ENCODE measurements at places on chromosomes 3 and 15.
A peak's percentile ranks its signal among the peaks of the same experiment; 100 is the strongest.

- DNase-seq, result no peak
Measured at GRCh38 chr3:136954251-136954650, 3.5 kb upstream of the IL20RB start.

DNA sequence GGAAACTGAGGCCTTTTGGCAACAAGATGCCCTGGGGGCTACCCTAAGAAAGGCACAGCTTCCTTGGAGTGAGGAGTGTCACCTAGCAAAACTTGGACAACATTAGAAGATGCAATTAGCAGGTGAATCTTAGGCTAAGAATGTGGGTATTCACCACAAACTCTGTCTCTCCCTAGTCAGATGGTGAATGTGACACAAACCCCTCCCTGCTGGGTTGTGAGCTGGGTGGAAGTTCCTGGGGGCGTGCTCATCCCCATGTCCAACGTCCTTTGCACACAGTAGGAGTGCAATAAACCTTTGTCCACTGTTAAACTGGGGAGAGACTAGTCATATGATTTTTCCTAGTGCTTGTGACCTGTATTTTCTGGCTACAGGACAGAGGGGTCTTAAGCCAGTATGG is 67.1 kb upstream of the SH3GL3 start:
- DNase-seq, result no peak

GRCh38 chr3:25664812-25665314 is at the start of gene TOP2B:
TOP2B (minus strand) TSS chr3:25664907; CDS start chr3:25664297, 610 bp downstream.
- peak; percentile 98 for DNase-seq

DNA sequence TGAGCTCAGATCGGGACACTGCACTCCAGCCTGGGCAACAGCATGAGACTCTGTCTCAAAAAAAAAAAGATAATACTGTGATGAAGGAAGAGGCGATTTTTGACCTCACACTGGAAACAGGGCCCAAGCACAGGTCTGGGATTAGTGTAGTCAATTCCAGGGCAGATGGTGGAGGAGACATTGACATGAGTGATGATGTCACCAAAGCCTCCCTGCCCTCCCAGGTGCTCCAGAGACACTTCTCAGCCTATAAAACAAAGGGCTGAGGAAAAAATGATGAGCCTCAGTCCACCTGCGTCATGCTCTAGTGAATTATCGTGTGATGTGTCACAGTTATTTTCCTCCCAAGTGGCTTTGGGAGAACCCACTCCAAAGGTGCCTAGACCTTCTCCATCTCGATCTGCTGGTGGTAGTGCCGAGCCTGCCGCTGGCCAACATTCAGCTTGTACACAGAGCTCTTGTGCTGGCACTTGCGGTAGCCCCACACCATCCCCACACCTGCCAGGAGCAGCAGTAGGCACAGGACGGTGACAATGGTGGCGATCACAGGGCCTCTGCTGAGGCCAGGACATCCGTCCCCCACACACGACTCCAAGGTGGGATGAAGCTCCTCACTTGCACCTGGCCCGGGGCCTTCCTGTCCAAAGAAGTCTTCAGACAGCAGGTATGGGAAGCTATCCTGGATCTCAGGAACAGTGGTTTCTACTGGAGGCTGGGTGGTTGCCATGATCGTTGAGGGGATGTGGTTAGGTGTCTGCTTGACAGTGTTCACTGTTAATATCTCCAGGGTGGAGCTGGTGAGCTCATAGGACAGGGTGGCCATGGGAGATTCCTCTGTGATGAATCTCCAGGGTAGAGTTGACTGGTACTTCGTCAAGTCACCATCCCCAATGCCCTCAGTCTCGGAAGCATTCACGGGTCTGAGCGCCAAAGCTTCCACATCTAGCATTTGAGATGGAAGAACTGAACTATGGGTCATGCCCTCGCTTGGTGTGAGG is 38.8 kb downstream of the CRTAP start:
- DNase-seq, result no peak

DNA sequence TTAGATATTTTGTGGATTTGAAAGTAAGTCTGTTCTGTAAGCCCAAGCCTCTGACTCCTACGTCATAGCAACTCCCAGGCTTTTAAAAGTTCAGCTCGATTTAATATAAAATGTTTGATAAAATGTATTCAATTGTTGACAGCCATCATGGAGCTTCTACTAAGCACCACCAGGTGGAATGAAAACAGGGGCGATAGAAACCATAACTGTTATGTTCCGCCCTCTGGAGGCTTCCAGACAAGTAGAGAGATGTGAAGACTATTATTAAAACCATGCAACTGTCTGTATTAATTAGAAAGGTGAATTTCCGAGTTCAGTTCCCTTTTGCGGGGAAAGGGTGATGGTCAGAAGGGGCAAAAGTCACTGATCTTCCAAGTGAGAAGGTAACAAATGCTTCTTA is 292.2 kb downstream of the NR2F2 start:
- no peak for DNase-seq

- DNase-seq, result no peak
Measured at GRCh38 chr3:130918328-130918727, 24.4 kb downstream of the ATP2C1 start.

DNA sequence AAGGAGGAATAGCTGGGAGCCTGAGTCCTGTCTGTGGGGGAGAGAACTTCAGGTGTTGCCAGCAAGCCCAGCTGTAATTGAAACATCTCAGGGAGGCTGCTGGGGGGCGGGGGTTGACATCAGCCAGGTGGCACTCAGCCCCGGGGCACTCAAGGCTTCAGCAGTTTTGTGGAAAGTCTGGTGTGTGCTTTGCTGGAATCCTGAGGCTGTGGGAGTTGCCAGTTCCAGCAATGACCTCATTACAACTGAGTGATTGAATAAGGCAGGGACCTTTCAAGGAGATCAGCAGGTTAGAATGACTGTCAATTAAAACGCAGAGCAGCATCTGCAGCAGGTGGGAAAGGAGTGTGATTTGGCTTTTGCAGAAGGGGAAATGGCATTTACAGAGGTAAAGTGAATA is 75.7 kb downstream of the FAM43A start:
- DNase-seq, result no peak

DNA sequence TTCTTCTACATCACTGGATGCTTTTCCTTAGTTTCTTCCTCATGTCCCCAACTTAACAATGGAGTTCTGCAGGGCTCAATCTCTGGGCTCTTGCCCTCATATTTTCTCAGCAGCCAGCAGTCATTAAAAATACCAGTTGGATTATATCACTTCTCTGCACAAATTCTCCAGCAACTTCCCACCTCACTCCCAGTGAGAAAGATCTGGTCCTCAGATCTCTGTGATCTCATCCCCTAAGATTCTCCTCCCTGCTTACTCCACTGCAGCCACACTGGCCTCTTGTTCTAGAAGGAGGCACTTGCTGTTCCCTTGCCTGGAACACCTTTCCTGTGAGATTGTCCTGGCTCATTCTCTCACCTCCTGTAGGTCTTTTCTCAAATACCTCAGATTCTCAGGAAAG is 6.1 kb downstream of the ERICH6 start:
- no peak for DNase-seq

DNA sequence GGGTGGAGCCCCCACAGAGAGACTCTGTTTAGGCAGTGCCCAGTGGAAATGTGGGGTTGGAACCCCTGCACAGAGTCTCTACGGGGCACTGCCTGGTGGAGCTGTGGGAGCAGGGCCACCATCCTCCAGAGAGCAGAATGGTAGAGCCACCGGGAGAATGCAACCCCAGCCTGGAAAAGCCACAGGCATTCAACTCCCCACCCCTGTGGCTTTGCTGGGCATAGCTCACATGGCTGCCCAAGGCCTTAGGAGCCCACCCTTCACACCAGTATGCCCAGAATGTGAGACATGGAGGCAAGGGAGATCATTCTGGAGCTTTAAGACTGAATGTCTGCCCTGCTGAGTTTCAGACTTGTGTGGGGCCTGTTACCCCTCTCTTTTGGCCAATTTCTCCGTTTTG is 19.0 kb upstream of the CHCHD6 start:
- no peak for DNase-seq

DNA sequence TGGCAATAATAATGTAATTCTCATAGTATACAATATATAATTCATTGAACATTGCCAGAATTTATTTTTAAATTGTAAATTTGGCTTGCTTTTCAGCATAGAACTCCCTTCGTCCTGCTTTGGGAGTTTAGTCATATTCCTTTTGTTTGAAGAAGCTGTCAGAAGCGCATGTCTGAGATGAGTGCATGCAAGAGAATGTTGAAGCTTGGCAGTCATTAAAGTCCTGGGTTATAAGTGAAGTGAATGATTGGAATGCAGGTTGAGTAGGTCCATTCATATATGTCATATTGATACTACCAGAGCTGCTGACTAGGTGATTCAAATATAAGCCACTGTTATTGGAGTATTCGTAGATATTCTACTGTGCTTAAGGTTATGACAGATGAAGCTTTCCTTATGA is 243.6 kb upstream of the MDFIC2 start:
- DNase-seq, result no peak

DNA sequence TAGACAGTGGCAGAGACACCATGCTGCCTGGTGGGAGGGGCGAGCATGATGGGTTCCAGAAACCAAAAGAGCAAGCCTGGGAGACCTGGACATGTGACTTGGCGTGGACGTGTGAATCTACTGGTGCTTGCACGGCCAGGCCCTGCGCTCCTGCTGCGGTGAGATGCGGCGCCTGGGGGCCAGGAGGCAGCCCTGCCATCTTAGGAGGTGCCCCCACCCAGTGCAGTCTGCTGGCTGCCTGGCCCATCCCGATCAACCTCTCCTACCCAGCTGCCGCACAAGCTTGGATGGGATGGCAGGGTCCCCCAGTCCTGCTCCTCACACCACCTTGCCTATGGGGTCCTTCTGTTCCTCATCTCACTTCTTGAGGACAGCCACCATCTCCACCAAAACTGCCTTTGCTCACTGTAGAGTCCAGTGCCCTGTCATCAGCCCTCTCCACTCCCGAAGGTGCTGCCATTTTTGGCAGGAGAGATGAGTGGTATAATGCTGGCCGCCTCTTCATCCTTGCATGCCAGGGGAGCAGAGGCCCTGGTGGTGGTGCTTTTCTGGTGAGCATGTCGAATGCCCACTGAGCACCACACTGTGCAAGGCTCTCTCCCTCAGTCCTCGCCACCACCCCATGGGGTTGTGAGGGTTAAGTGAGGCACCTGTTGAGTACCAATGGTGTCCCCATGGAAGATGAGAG is 3.1 kb upstream of the ABTB1 start:
- no peak for DNase-seq

- DNase-seq, result no peak
Measured at GRCh38 chr3:31610700-31611275, 78.1 kb downstream of the STT3B start.

GRCh38 chr3:107545680-107546120 is 22.9 kb downstream of the BBX start:
- DNase-seq, result no peak

- no peak for DNase-seq
Measured at GRCh38 chr15:83444936-83445335, 2.2 kb upstream of the SH3GL3 start.

- peak; percentile 11 for DNase-seq
Measured at GRCh38 chr15:41022487-41023090, 69.3 kb downstream of the CHAC1 start.

GRCh38 chr15:26869628-26870027 is 2.8 kb downstream of the GABRA5 start:
- DNase-seq, result no peak

DNA sequence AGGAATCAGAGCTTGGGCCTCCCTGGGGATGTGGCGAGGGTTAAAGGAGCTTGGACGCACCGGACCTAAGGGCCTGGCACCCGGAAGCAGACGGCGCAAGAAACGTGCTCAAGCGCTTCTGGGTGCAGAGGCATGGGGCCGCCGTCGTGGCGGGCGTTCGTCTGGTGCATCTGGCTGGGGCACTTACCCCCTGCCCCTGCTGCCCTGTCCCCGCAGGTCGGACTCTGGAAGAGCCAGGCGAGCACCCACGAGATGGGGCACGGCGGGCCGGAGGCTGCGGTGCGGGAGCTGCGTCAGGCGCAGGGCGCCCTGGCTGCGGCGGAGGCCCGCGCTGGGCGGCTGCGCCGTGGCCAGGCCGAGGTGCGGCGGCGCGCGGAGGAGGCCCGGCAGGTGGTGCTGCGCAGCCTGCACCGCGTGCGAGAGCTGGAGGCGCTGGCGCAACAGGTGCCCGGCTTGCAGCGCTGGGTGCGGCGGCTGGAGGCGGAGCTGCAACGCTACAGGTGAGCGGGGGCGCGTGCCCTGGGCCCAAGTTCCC is 2.5 kb downstream of the EFCC1 start:
- no peak for DNase-seq

DNA sequence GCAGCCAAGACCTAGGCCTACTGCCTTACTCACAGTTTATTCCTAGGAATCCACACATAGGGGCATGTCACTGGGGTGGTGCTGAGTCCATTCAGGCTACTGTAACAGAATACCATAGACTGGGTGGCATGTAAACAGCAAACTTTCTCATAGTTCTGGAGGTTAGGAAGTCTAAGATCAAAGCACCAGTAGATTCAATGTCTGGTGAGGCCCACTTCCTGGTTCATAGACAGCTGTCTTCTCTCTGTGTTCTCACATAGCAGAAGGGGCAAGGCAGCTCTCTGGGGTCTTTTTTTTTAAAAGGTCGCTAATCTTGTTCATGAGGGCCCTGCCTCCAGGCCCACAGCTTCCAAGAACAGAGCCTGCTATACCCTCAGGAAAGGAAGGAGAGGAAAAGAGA is 113.9 kb upstream of the MANF start:
- DNase-seq, result no peak

GRCh38 chr3:118196183-118196582 is 838.5 kb downstream of the IGSF11 start:
- no peak for DNase-seq

DNA sequence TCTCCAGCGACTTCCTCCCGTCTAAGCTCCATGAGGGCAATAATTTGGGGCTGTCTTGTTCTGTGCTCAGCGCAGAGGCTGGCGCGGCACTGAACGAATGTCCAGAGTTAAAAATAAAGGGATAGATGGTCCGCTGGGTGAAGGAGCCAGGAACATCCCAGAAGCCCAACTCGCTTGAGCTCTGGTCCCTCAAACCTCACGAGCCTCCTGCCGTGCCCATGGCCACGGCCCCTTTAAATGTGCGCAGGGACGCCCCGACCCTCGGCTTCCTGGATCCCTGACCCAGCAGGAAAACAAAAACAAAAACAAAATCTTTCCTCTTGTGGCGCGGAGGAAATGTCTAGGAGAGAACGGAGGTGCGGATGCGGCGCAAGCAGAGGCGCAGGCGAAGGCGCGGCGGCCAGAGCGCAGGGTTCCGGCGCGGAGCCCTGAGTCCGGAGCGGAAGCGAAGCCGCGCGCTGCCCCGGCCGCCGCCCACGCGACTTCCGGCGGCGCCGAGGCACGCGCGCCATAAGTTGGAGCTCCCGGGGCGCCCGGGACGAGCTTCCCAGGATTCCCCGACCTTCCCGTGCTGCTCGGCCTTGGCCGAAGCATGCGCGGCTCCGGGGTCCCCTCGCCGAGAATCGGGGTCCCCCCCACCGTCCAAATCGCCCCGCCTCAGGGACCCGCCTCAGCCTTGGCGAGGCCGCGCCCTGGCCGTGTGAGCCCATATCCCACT is 52.9 kb upstream of the WNT7A start:
- no peak for DNase-seq

DNA sequence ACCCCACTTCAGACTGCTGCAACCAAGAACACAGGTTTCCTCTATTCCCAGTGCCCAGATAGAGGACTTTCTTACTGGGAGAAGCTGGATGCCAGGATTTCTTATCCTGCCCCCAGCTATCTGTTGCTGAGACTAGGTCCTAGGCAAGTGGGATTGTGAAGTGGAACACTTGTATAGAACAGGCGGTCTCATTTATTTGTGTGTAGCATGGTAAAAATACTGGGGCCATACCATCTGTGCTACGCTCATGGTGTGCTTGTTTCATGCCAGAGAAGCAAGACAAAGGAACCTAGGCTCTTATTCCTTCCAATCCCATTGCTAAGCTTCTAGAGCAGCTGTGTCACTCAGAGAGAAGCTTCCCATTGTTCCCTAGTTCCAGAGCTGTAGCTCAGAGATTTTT is 191.5 kb upstream of the EPHA6 start:
- DNase-seq, result no peak

GRCh38 chr3:123193448-123194101 is 8.2 kb upstream of the SEC22A start:
- DNase-seq, result no peak

Measured in hippocampal formation (tissue), 2 donors.